ENCODE measurements at places on chromosomes 1 and 21.

GRCh38 chr1:2974701-2975301, 46.5 kb upstream of the ACTRT2 start:
- DNase-seq: no peak

- DNase-seq: peak; percentile 23
Measured at GRCh38 chr1:244833734-244834542, 1.5 kb upstream of the COX20 start.

DNA sequence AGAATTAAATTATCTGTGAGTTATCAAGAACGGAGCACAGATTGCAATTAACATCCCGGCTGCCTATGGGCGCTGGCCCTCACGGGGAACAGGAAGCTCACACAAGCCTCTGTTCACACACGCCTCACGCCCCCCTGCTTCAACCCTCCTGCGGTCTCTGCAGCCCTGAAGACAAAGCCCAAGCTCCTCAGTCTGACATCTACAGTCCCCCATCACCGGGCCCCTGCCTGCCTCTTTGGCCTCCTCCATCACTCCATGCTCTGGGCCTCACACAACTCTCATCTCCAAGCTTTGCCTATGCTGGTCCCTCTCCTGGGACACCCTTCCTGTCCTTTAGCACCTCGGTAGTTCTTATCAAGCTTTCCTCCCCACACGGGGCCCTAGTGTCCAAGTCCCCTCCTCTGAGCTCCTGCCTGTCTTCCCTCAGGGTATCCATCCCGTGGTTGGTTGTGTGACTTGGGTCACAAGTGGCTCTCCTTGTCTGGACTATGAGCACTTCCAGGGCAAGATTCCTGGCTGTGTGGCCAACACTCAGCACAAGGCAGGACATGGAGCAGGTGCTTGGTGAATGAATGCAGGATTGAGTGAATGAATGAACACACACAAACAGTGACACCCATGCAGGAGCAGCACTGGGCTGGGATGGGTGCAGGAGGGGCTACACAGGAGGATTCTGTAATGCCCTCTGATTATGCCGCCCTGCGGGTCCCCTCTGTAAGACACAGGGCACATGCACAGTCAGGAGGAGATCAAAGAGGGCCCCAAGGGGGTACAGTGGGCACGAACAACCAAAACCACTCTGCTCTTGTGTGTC, 116.1 kb downstream of the DMRTB1 start:
- DNase-seq: no peak

DNA sequence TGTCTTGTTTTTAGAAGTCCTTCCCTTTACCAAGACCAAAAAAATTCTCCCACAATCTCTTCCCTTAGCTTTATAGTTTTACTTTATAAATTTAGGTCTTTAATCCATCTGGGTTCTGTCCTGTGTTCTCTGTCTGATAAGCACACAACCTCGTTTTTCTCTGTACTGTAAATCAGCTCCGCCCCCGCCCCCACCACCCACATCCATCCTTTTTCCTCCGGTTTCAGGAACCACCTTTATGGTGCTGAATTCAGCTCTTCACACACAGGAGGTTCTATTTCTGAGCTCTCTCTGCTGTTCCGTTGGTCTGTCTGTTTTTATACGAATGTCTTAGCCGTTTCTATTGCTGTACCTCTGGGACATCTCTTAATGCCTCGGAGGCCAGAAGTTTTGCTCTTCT, 44.5 kb downstream of the ACTL8 start:
- no peak for DNase-seq

- DNase-seq: no peak
Measured at GRCh38 chr1:56183151-56183550, 396.2 kb downstream of the PLPP3 start.

GRCh38 chr1:99546432-99547416, 99.2 kb upstream of the PALMD start:
- no peak for DNase-seq

DNA sequence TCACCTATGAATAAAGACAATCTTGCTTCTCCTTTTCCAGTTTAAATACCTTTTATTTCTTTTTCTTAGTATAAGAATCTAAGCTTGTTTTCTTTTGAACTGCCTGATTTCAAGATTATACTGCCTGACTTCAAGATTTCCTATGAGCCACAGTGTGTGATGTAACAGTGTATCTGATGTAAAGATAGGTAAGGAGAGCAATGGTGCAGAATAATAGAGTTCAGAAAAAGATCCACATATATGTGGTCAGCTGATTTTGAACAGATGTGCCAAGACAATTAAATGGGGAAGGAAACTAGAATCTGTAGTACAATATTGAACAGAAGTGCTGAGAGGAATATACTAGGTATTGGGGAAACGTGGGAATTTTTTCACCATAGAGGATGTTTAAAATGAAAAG, 21.0 kb downstream of the EXO1 start:
- no peak for DNase-seq

GRCh38 chr1:154857022-154857421, 13.1 kb downstream of the KCNN3 start:
- no peak for DNase-seq

- no peak for DNase-seq
Measured at GRCh38 chr1:71857862-71858261, 424.5 kb downstream of the NEGR1 start.

DNA sequence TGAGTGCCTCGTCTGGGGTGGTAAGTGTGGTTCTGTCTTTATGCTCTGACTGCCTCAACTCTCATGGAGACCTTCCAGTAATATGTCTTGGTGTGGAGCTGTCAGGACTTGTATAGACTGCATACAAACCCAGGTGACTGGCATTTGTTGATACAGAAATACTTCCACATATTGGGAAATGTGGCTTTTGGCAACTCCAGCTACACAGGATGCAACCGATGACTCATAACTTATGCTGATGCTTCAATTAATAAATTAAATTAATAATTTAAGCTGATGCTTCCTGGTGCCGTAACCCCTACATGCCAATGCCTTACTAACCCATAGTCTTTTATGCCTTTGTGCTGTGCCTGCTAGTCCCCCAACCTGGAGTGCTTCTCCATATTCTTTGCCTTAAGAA, 72.3 kb upstream of the ARTN start:
- no peak for DNase-seq

DNA sequence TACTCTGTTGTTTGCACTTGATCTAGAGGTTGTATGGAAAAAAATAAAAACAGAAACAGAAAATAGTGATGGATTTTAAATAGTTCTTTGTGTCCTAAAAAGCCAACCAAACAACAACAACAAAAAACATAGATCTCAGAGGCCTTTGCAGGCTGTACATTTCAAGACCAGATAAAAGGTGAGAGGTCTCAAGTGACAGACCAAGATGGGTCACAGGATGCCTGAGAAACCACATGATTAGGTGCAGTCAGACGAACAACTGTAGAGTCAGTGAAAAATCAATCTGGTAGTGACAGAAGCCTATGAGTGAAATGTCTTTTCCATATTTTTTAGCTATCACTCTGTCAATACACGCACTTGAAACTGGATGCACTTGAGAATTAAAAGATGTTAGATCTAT, 193.5 kb upstream of the SAMSN1 start:
- DNase-seq: no peak

Data from activated CD8-positive, alpha-beta memory T cell treated with anti-CD3 and anti-CD28 coated beads for 1 hour (primary cell).